ENCODE measurements at places on chromosomes 4 and X.

GRCh38 chr4:106318511-106318910, 2.2 kb downstream of the AIMP1 start:
- no peak for DNase-seq

DNA sequence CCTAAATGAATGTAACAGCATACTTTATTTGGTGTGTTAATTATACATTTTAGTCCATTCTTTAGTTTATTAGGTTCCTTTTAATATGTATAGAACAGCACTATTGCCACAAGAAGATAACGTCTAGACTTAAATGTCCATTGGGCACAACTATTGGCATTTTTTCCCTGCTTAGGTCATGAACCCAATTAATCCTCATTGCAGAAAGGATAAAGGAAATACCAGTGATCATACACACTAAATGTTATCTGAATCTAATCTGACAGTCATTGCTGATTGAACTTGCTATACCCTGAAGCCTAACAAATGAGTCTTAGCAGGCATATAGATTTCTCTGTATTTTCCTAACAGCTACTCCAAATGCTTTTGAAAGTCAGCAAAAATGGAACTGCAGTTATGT, 2250.0 kb upstream of the AGA start:
- no peak for DNase-seq

GRCh38 chrX:11970578-11971359, 167.5 kb upstream of the FRMPD4 start:
- DNase-seq: no peak

- DNase-seq: no peak
These were observed 55.9 kb downstream of the MTNR1A start for GRCh38 chr4:186499467-186499866.

DNA sequence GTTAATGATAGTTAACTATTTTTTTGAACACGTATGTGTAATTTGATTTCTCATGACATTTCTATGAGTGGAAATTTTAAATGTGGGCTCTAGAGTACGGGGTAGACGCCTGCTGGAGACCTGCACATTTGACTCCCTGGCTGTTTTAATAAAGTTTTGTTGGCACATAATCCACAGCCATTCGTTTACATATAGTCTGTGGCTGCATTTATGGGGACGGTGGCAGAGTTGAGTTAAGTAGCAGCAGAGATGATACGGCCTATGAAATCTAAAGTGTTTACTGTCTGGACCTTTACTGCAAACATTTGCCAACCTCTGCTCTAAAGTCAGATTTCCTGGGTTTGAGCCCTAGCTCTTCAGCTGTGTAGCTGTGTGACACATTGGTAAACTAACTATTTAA, 118.8 kb downstream of the CHRNA9 start:
- DNase-seq: no peak
